ENCODE measurements at places on chromosomes 7 and 10.

GRCh38 chr10:13842117-13842516 is 255.4 kb downstream of the PRPF18 start:
- DNase-seq = no peak

- DNase-seq = no peak
Measured at GRCh38 chr10:85413570-85413969, 953.0 kb downstream of the GRID1 start.

- DNase-seq = peak; percentile 66
Measured at GRCh38 chr10:79347894-79348639, 798 bp downstream of the PPIF start.

- peak; percentile 86 for DNase-seq
Measured at GRCh38 chr10:59906417-59907202, at the start of gene CCDC6. CCDC6 (minus strand) TSS chr10:59906556; CDS start chr10:59906424, 132 bp downstream.

GRCh38 chr7:156140896-156141295 is 328.6 kb upstream of the SHH start:
- DNase-seq = no peak

DNA sequence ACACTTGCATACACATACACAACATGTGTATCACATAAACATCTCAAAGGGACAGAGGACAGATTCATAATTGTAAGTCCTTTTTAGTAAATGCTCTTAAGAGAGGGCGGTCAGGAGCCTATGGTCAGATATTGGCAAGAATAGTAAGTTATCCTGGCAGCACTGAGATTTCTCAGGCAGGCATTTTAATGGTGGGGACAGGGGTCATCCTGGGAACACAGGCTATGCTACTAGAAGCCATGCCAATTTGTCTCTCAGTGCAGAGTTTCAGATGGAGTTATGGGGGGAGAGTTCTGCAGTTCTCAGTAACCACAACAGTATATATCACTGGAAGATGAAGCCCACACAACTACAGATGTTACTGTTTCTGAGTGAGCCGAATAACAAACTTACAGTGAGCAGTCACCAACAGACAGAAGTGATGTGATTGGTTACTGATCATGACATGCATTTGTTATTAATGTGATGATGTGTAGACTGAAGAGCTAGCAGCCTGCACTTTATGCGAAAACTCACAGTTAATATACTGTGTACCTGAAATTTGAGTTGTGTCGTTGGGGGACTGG is 16.4 kb downstream of the ZNF487 start:
- no peak for DNase-seq

DNA sequence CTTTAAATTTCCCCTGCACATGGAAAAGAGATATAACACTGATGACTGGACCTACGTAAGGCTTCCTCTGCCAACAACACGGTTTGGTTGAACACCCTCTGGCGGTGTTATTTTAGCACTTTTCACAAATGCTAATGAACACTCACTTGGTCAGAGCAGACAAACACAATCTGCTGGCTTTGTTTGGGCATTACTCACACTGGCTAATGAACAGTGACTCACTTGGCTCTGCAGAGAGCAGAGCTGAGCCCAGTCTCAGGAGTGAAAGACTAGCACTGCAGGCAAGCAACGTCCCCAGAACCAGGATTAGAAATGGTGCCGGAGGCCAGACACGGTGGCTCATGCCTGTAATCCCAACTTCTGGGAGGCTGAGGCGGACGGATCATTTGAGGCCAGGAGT is 430.8 kb downstream of the PLXNA4 start:
- no peak for DNase-seq

DNA sequence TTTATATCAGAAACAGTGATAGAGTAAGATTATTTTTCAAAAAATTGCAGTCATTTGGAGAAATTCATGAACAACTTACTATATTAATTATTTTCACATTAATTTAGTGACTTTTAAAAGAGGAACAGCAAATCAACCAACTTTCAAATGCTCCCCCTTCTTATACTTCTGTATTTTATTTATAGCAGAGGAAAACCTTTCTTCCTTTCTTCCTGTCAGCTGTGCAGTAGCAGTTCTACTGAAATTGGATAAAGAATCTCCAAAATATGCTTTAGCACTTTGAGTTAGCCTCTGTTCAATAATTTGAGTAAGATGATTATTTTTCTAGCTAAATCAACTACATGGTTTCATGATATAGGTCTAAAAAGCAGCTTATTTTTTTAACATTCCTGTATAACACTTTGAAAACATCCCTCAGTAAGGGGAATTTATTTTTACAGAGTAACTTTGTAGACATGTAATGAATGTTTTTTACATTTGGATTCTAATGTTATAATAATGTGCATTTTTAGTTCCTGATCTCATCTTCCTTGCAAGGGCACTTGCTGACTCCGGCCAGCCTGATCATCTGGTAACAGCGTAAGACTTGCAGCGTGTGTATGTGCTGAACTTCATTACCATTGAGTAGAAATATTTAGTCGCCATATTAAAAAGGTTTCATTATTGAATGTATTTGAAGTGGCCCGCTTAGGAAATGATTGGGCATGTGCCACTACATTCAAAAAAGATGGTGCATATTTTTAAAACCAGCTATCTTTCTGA is 158.3 kb upstream of the HDAC9 start:
- DNase-seq = no peak

DNA sequence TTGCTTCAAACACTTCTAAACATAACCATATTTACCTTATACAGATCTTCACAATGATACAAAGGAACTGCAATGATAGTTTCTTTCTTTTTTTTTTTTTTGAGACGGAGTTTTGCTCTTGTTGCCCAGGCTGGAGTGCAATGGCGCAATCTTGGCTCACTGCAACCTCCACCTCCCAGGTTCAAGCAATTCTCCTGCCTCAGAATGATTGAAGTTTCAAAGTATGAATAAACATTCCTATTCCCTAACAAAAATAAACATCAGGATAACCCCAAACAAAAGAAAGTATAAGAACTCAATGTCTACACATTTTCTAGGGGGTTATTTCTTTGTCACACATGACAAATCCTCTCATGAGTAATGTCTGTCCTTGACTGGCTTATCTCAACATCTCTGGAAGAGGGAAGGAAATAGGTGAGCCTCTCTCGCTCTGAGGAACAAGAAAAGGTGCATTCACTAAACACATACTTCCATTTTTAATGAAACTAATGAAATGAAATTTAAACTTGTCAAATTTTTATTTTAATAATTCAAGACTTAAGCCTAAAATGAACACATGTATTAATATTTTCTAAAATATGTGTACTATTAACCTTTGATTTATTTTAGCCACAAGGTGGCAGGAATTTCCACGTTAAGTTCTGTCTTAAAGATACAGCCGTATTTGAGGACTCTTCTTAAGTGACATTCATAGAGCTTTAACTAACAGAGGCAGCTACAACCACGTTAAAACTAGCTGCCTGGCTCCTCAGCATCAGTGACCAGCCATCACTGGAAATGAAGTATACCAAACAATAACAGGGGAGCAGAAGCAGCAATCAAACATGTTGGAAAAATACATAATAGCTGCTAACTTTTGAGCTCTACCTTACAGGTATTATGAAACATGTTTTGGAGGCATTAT is 58.3 kb downstream of the MALSU1 start:
- DNase-seq = no peak

GRCh38 chr10:131177431-131178327 is 133.8 kb downstream of the TCERG1L start:
- no peak for DNase-seq

DNA sequence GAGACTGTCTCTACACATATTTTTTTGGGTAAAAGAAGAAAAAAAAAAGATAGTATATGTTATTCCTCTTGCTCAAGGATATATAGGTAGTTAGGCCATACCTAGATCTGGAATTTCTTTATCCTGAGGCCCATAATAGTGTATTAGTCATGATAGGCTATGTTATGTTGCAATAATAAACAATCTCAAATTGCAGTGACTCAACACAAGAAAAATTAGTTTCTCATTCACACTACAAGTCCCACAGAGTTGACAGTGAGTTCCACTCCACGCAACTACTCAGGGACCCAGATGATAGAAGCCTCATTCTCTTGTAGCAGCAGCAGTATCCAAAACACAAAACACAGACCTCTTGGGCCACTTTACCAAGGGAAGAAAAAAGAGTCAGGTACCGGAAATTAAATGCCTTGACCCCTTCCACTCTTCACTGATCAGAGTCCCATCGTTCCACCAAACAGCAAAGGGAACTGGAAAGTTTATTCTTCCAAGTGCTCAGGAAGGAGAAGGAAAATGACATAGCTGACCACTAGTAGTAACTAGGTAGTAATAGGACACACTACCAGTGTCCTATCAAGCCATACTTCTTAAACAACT is 7.4 kb upstream of the C10orf67 start:
- no peak for DNase-seq

DNA sequence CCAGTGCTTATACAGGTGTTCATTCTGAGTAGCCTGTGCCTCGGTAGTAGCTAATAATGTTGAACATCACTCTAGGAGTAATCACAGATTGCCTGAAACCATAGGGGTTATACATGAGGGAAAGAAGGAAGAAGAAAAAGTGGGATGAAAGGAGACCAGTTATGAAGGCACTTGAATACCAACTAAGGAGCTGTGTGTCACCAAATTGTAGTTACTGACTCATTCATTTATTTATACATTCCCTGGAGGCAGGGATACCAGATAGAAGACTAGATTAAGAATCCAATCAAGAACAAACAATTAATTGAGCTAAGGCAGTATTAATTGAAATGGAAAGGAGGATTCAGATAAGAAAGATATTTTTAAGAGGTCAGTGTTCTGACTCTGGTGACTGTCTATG is 129.6 kb upstream of the PRPS1L1 start:
- DNase-seq = no peak

GRCh38 chr10:49534670-49535381 is 4.1 kb downstream of the ERCC6 start:
- no peak for DNase-seq

GRCh38 chr10:98620503-98620902 is 173.8 kb upstream of the HPS1 start:
- DNase-seq = no peak

- DNase-seq = no peak
Measured at GRCh38 chr7:149297034-149297755, 35.2 kb downstream of the ZNF783 start.

- DNase-seq = peak; percentile 24
Measured at GRCh38 chr10:11515596-11516430, 95.6 kb downstream of the USP6NL start.

- DNase-seq = no peak
Measured at GRCh38 chr10:133461841-133462240, 8.1 kb downstream of the SCART1 start.

- DNase-seq = no peak
Measured at GRCh38 chr10:60466267-60467201, 76.9 kb upstream of the ANK3 start.

DNA sequence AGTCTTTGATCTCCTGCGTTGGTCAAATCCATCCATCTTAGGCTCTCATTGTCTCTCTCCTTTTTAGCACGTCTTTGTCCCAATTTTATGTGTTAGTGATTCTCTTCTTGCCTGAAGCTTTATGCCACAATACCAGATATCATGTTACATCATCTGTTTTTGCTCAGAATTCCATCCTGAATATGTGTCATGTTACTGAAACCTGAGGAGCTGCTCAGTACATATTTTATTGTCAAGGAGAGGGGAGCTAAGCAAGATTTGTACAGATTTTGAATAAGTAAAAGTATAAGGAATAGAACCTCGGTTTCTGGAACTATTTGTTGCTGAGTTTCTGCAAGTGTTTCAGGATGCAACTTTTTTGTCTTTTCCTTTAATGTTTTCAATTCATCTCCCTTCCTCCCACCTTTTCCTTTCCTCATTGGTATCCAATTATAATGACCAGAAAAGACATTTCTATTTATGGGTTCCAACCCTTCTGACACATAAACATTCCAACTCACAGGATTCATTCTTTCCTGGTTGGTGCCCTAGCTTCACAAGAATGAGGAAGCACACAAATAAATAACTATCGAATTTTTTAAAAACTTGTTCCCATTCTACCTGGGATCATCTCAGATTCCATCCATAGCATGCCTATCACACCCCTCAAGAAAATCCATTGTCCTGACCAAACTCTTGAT is 291.8 kb downstream of the CRPPA start:
- no peak for DNase-seq

DNA sequence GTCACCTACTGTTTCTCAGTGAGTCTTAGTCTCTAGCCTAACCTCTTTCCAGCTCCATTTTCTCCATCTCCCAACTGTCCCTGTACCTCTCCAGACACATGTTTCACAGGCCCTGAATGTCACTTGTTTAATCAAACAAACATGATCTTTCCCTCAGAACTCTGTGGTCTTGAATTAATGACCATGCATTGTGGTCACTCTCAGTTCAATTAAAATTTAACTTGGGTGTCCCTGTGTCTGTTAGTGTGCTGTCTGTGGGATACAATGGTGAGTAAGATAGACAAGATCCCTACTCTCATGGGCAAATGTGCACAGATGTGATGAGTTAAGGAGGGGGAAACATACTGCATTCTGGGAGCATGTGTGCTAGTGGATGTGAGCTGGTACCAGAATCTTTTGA is 65.0 kb downstream of the RBM33 start:
- DNase-seq = no peak

DNA sequence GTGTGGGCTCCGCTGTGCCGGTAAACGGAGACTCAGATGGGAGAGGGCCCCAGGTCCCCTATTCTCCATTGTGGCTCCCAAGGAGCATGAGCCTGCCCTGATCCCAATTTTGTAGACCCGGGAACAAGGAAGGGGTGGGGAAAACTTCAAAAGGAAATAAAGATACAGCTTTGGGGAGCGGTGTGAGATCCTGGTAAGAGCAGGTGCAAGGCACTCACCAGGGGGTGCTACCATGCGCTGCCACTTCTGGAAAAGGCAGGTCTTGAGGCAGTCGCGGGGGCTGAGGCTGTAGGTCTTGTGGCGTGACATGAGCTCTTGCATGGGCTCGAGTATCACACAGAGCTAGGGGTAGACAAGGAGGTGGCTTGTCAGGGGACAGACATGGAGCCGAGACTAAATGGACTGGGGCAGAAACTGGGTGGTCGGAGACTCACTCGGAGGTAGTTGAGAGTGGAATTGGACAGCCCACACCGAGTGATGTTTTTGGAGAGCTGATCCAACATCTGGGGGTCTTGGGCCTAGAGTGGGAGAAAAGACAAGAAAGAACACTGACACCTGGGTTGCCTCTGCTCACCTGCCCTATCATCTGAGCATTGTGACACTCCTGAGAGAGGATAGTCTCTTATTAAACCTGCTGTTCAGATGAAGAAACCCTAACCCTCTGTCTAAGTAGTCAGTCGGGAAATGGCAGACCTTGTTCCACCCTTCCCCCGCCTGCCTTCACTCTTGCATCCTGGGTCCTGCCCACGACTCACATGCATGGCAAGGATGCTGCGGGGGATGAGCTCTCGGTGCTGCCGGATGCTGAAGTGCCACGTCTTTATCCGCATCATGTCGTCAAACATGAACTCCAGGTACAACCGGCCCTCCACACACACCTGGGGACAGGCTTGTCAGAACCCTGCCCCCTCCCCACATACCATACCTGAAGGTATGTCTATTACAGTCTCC is 10.7 kb downstream of the LDB1 start:
- no peak for DNase-seq

DNA sequence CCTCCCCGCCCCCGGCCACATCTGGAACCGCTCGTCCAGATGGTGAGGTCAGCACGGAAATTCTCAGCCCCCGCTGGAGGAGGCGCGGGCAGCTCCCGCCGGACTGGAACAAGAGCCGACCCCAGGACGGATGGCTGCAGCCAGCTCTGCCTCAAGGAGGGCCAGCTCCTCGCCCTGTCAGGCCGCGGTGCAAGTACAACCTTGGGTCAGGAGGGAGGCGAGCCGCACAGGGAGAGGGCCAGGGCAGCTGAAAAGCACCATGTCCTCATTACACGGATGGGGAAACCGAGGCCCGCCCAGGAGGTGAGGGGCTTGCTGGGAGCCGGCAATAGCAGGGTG is 3.8 kb upstream of the GRIFIN start:
- no peak for DNase-seq

- no peak for DNase-seq
Measured at GRCh38 chr10:103769176-103769575, 86.2 kb downstream of the SH3PXD2A start.

Data from activated T-cell treated with anti-CD3 and anti-CD28 coated beads for 4 hours (primary cell).